ENCODE measurements at places on chromosomes 1 and 21. TPM values are rescaled to one million over a fixed set of nuclear protein-coding genes. Genes with fewer than 3 reads are reported as not detected.

The CD164L2 gene
- 5.4 TPM for total RNA-seq

The BRDT gene
- not detected for total RNA-seq

The OR2L8 gene
- total RNA-seq, result not detected

DNA sequence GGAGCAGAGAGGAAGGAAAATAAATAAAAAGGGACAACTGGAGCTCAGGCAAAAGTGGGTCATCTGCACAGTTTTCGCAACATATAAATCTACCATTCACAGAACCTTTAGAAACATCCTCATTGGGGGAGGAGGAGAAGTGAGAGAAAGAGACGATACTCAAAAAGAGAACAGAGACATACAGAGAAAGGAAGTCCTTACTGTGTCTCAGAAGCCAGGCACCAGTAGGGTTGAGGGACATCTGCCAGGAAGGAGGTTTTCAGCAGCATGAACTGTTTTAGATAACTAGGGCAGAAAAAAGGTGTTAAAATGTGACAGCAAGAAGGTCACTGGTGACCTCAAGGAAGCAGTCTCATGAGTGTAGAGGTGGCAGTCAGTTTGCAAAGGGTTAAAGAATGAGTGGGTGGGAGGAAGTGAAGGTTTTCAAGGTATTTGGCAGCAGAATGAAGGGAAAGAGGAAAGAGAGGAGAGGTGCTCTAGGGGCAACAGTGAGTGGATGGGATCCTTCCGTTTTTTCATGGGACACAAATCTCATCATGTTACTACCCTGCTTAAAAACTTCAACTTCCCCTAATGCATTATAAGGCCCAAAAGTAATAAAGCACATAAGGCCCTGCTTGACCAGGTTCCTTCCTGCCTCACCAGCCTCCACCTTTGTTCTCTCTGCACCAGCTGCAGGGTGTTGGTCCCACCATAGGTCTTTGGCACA lies 9.5 kb downstream of the JAK1 start:
- no peak for DNase-seq

- DNase-seq, result no peak
Measured at GRCh38 chr1:116152950-116153691, 41.9 kb downstream of the MAB21L3 start.

DNA sequence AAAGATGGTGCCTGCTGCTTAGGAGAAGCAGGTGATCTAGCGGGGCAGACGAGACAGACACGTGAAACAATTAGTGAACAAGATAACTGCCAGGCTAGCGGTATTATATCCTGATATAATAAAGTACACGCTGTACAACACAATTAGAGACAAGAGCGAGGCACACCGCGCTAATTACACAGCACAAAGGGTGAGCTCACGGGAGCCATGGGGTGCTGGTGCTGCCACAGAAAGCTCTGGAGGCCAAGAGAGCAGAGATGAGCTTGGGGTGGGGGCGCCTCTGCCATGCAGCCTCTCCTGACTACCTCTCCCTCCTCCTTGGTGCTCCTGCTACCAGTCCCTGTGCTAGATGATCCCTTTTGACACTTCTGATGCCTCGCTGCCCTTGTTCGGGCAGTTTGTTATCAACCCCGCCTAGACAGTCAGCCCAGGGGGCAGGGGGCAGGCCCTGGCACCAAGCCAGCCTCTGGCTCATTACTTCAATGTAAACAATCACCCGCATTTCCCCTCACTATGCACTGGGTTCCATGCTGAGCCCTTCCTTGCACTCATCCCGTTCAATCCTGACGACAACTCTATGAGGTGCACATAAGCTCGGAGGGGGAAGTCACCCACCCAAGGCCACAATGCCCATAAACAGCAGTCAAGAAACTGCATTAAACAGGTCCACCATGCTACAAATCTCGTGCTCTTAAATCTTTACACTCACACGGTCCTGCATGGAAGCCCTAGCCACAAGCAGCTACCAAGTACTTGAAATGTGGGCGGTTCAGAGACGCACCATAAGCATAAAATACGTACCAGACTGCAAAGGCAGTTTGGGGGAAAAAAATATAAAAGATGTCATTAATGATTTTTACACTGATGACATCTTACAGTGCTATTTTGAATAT lies 103.0 kb downstream of the SSBP3 start:
- DNase-seq, result no peak

DNA sequence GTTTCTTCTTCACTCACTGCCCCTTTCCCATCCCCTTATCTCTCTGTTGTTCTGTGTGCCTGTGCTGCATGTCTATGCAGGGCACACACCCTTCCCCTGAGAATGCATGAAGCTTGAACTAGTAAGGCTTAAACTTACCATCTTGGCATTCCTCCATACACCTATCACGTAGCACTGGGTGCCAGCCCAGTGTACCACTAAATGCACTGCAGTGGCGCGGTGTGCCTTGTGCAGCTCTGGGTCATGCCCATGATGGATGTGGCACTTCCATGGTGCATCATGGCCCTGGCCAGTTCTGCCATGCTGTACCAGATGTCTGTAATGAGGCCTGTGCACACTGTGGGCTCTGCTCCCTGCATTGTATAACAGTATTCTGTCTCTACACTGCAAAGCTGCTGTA lies 10.7 kb downstream of the PTPRU start:
- no peak for DNase-seq

DNA sequence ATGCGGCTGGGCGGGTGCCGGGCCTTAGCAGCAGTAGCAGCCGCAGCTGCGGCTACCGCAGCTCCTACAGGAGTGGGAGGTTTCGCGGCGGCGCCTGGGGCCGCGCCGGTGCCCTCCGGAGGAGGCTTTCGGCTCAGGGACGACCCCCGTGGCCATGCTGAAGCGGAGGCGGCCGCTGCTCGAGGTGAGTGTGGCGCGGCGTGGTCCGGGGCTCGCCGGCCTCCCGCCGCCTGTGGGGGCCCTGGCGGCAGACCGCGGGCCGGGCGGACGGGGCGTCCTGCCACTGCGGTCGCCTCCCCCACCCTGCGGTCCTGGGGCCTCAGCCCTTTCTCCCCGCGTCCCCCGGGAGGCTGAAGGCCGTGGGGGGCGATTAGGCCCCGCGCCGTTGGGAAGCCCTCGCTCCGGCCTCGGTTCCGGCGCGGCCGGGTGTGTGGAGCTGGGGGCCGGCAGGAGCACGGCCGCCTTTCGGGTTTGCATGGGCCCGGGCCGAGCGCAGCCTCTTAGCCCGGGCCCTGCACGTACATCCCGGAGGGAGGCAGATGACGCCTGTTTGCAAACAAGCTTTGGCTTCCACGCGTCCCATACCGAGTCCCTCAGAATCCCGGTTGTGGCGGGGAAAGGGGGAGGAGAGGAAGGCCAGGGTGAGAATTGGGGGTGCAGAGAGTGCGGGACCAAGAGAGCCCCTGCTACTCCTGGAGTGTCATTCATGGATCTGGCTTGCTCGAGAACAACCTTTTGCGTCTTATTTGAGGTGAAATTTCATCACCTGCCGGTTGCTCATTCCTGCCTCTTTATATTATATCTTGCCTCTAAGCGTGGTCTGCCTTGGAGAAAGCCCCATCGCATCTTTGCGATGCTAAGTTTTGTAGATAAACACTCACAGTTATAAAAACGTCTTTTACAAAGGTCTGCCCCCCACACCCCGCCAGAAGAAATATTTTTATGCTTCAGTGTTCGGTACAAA lies 613 bp downstream of the ZFYVE9 start:
- peak; percentile 20 for DNase-seq

- no peak for DNase-seq
Measured at GRCh38 chr1:235527196-235527814, 23.1 kb upstream of the B3GALNT2 start.

GRCh38 chr1:181783208-181783607 lies 278.3 kb downstream of the ZNF648 start:
- DNase-seq, result no peak

- peak; percentile 19 for DNase-seq
Measured at GRCh38 chr21:26967062-26967913, at the start of gene ADAMTS5. Gene ADAMTS5, minus strand, starts transcription at chr21:26967088. Its CDS starts 697 bp downstream, at chr21:26966391.

DNA sequence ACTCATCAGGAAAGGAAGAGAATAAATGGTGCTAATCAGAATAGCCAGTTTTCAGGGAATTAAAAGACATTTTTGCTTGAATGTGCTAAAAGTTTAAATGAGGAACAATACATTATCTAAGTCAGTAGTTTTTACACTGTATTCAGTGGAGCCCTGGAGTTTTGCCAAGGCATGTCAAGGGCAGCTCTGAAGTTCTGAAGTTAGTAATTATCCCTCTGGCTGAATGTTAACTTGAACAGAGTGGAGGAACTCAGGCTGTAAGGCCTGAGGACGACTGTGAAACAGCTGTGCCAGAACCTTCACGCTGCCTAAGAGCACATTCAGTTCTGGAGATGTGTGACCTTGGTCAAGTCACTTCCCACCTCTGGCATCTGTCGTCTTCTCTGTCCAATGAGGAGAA lies 68.1 kb downstream of the EDEM3 start:
- DNase-seq, result no peak

GRCh38 chr1:235872270-235872669 lies 5.6 kb upstream of the LYST start:
- DNase-seq, result no peak

GRCh38 chr21:15706696-15707095 lies 23.1 kb upstream of the USP25 start:
- DNase-seq, result peak; percentile 76
